ENCODE measurements at places on chromosomes 5 and 9.

DNA sequence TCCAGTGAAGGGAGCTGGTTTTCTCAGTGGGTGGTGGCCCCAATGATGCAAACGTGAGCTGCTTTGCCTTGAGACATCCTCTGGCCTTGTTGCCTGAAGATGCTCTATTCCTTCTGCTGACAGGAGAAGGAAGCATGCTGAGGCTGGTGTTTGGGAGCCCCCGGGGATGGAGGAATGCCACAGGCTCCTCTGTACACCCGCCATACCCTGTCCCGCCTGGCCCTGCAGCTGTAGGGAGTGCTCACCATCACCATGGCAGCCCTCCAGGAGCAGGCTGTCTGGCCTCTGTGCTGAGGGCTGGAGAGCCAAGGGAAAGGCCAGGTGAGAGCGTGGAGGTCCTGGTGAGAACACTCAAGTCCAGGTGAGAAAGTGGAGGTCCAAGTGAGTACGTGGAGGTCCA is 134.4 kb downstream of the MRPL36 start:
- peak; percentile 43 for DNase-seq

- no peak for DNase-seq
Measured at GRCh38 chr5:172444110-172444510, 10.2 kb downstream of the SH3PXD2B start.

DNA sequence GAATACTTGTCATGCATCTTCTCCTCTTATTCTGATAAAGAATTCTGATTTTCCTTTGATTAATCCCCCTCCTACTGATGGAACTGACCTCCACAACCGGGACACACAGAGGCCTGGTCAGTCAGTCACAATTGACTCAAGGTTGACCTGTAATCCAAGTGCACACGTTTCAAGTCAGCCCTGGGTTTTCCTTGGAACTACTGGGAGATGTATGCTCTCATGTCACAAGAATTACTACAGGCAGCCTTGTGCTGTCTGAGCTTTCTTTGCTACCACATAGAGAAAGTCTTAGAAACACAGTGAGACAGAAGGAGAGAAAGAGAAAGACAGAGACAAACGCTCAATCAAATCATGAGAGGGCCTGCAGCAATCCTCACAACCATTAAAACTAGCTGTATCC is 345.8 kb downstream of the PDE4D start:
- DNase-seq = no peak

- DNase-seq = peak; percentile 85
Measured at GRCh38 chr9:90801241-90801972, at the start of gene SYK. Gene SYK (plus strand): TSS chr9:90801819. CDS start chr9:90843899, 42,080 bp downstream.

- no peak for DNase-seq
Measured at GRCh38 chr9:124752967-124753366, 18.1 kb downstream of the NR6A1 start.

DNA sequence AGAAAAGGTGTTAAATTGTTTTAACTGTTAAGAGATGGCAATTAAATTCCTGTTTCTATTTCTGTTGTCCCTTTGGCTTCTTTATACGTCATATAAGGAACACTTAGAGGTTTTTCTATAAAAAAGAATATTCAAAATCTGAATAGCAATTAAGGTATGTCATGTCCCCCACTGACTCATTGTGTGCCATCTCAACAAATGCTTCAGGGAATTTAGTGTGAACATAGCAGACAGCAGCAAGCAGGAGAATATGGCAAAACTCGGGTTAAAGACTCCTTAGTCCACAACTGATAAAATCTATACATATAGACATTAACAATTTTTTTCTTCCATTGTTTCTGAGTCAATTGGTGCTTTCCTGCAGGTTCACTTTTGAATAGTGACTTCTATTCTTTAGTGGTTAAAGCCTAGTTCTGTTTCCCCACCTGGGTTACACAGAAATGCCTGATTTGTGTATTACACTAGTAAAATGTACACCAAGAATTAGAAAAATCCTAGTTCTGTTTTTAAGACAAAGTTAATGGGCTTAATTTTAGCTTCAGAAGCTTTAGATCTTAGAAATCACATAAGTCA is 17.9 kb upstream of the RPS23 start:
- DNase-seq = no peak

GRCh38 chr9:133456409-133456808 is 3.4 kb upstream of the CACFD1 start:
- no peak for DNase-seq

GRCh38 chr5:28284788-28285187 is 1246.4 kb upstream of the CDH9 start:
- no peak for DNase-seq

- no peak for DNase-seq
Measured at GRCh38 chr9:131876486-131876885, 136.6 kb upstream of the RAPGEF1 start.

DNA sequence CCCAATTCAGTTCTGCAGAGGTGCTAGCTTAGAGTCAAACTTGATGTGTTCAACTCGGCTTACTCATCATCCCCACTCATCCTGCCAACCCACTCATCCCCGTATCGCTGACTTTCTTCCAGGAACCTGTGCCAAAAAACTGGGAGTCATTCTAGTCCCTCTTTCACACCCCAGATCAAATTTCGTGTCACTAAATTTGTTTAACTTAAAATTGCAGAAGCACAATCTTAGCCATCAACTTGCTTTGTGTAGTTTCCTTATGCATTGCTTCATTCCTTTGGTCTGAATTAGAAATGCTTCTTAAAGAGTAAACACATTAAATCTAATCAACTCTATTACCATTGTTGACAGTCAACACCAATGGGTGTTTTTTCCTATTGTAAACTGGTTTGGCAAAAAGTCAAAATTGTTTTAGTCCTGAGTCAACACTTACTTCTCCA is 162.4 kb downstream of the TTC39B start:
- DNase-seq = no peak

GRCh38 chr9:77952635-77953328 is 78.8 kb downstream of the GNAQ start:
- DNase-seq = no peak

DNA sequence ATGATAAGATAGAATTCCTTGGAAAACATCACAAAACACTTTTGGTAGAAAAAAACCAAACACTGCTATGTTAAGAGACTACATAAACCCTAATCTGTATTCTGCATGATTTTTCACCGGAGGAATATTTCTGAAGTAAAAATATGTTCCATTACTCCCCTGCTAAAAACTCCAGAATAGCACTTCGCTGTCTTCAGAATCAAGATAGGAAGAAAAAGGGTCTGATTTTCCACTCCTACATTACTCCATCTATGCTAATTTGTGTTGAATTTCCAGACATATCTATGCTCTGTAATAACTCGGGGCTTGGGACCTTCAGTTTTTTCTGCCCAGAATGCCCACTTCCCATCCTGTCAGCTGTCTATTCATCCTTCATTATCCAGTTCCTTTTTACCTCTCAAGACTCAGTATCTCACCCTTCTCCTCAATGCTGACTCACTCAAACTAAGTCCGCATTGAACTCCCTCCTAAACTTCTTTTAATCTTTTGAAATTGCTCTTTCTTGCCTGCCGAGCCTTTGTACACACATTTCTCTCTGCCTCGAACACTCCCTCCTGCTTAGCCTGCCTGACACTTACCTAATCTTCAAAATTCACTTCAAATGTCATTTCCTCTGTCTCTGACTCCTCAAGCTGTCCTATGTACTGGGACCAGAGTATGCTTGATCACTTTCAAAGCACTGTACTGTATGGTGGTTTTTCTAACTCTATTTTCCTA is 171.0 kb downstream of the ARRDC3 start:
- no peak for DNase-seq

- no peak for DNase-seq
Measured at GRCh38 chr5:82796643-82797416, 280.4 kb downstream of the TMEM167A start.

DNA sequence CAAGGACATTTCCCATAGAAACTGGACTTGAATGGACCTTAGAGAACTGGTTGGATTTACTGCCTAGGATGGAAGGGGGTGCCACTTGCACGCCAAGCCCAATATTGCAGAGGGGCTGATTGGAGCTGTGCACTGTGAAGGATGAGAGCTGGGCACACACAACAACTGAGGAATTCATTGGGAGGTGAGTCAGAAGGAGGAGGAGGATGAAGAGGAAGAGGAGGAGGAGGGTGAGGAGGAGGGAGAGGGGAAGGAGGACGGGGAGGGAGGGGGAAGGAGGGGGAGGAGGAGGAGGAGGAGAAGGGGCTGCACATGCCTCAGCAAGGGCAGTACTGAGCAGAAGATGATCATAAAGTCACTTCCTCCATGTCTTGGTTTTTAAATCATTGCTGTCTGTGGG is 5.7 kb upstream of the ICE1 start:
- DNase-seq = no peak

DNA sequence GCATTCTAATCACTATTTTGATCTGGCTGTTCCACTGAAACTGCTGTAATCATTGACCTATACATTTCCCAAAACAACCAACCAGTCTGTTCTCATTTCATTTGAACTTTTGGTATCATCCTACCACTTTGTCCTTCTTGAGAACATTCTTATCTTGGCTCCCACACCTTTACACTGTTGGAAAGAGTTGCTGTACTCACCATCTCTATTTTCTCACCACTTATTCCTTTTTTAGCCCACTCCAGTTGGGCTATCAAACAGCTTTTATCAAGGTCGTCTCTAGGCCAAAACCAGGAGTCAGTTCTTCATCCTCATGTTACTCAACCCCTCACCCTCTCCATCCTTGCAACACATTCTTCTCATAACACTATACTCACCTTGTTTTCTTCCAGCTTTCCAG is 170.1 kb downstream of the KDM4C start:
- DNase-seq = no peak
